ENCODE measurements at places on chromosomes 7 and 10. TPM values are rescaled to one million over a fixed set of nuclear protein-coding genes. Genes with fewer than 3 reads are reported as not detected.

GRCh38 chr10:116364868-116365267 is 40.6 kb downstream of the CCDC172 start:
- no peaks in the 10 kb centered on the region for H3K36me3 ChIP-seq
- no peak overlapping the region for H3K27ac ChIP-seq
- no peak overlapping the region for H3K4me3 ChIP-seq
- H3K27me3 ChIP-seq, result no peaks in the 10 kb centered on the region

DNA sequence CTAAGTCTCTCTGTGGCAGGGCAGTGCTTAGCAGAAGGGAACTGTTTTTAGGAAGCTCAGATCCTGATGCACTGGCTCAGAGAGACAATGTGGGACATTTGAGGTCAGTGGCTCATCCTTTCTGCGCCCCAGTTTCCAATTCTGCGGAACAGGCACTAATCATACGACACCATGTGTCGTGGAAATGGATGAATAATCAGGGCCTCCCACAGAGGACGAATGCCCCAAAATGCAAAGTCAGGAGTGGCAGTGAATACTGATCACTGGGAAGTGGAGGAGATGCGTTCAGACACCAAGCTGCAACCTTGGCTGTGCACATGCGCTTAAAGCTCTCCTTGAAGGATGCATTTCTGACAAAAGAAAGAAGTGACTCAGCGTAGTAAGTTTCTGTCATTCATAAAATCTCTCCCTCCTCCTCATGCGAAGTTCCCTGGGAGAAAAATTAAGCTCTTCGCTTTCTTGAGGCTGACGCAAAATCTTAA is 21.9 kb upstream of the ECHDC3 start:
- DNase-seq, result no peak
- no peaks in the 10 kb centered on the region for H3K36me3 ChIP-seq
- no peaks in the 10 kb centered on the region for H3K27me3 ChIP-seq
- H3K4me3 ChIP-seq, result no peak overlapping the region
- no peak overlapping the region for H3K27ac ChIP-seq
- peaks cover 8% of the 10 kb centered on the region for H3K4me1 ChIP-seq

The PIP gene
- 1.6 TPM for total RNA-seq

- no peaks in the 10 kb centered on the region for H3K36me3 ChIP-seq
- DNase-seq, result no peak
- peaks cover 9% of the 10 kb centered on the region for H3K4me1 ChIP-seq
- H3K4me3 ChIP-seq, result no peak overlapping the region
Observed at GRCh38 chr7:99139036-99139435, 4.9 kb downstream of the SMURF1 start.

GRCh38 chr10:48460182-48460581 is 144.7 kb downstream of the ARHGAP22 start:
- no peak for DNase-seq
- H3K36me3 ChIP-seq, result no peaks in the 10 kb centered on the region
- H3K27me3 ChIP-seq, result no peaks in the 10 kb centered on the region
- no peak overlapping the region for H3K4me3 ChIP-seq
- no peaks in the 10 kb centered on the region for H3K4me1 ChIP-seq

DNA sequence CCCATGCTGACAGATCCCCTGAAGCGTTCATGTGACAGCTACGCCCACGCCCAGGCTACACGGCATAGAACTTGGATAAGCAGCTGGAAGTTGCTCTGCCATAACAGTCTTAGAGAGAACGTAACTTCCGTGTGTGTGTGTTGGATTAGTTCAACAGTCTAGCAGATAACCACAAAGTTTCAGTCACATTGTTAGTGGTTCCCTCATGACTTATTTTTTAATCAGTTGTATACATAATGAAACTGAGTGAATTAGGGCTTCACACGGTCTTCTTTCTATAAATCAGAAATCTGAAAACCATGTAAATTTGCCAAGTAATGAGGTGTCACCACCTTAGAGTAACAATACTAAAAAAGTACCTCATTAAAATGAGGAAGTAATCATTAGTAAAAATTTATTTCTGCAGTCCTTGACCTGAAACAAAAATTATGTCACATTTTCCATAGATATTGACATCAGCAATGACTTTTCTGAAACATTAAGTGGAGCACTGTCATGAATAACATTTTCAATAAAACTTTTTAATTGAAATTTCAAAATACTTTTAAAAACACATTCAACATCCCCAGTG is 21.7 kb upstream of the MACC1 start:
- DNase-seq, result peak; percentile 30
- no peaks in the 10 kb centered on the region for H3K27me3 ChIP-seq
- no peak overlapping the region for H3K4me3 ChIP-seq
- H3K4me1 ChIP-seq, result no peaks in the 10 kb centered on the region
- peak overlapping the region; percentile 36 for H3K27ac ChIP-seq
- no peaks in the 10 kb centered on the region for H3K36me3 ChIP-seq

DNA sequence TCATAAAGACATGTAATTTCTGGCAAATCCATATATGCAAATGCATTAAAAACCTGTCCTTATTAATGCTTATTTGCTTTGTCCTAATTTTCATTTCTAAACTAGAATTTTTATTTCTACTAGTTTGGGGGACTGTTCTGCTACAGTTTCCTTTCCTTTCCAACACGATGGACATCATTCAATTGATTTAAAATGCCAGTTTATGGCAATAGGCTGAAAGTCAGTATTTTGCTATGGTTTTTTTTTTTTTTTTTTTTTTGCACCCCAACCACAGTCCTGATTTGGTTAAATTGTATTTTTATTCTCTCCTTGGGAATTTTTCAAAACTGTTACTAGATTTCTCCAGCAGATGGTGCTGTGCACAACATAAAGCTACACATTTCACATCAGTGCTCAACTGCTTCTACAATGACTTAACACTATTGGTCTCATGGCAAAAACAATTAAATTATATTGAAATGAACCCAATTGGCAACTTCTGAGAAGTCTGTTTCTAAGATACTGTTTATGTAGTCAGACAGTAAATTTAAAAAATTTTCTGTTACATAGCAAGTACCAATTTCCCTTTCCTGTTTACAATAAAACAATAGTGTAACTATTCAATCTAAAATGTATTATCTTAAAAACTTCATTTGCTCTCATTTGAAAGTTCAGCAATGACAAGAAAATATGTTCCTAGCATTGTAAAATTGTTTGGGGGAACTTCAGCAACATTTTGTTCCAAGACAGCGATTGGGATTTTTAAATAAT is 193.8 kb upstream of the CCDC6 start:
- DNase-seq, result no peak
- H3K4me1 ChIP-seq, result no peaks in the 10 kb centered on the region
- H3K27me3 ChIP-seq, result no peaks in the 10 kb centered on the region
- H3K27ac ChIP-seq, result no peak overlapping the region
- H3K4me3 ChIP-seq, result no peak overlapping the region

GRCh38 chr10:69636626-69637605 is 6.9 kb downstream of the FAM241B start:
- no peaks in the 10 kb centered on the region for H3K27me3 ChIP-seq
- H3K4me3 ChIP-seq, result no peak overlapping the region
- no peaks in the 10 kb centered on the region for H3K4me1 ChIP-seq
- DNase-seq, result peak; percentile 49
- no peaks in the 10 kb centered on the region for H3K36me3 ChIP-seq

- H3K4me3 ChIP-seq, result no peak overlapping the region
- H3K36me3 ChIP-seq, result no peaks in the 10 kb centered on the region
- no peak overlapping the region for H3K27ac ChIP-seq
- H3K27me3 ChIP-seq, result no peaks in the 10 kb centered on the region
Observed at GRCh38 chr10:110723224-110723891, 79.2 kb downstream of the RBM20 start.

- H3K4me1 ChIP-seq, result no peaks in the 10 kb centered on the region
- H3K36me3 ChIP-seq, result no peaks in the 10 kb centered on the region
- no peak for DNase-seq
- H3K27ac ChIP-seq, result no peak overlapping the region
- no peak overlapping the region for H3K4me3 ChIP-seq
Observed at GRCh38 chr10:44051091-44051490, 333.8 kb downstream of the CXCL12 start.

GRCh38 chr10:95116869-95117269 is 47.6 kb upstream of the CYP2C8 start:
- no peak overlapping the region for H3K4me3 ChIP-seq
- H3K4me1 ChIP-seq, result no peaks in the 10 kb centered on the region
- DNase-seq, result no peak
- no peaks in the 10 kb centered on the region for H3K36me3 ChIP-seq

DNA sequence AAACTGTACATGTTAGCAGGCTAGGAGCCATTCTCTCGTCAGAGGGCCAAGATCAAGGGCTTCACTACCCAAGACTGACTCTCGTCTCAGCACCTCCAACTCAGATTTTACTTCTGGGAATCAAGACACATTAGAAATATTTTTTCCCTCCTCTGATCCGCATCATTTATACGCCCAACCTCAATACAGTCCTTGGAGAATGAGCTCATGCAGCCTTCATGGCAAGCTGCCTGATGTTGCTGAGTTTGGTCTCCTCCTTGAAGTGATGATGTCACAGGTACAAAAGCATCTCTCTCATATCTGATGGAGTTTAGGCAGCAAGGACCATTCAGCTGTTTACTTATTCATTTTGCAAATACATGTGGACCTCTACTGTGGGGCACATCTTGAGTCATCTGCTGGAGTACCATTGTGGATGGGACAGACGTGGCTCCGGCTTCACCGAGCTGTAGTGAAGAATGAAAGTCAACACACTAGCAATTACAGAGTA is 114.0 kb downstream of the BMPER start:
- no peak overlapping the region for H3K4me3 ChIP-seq
- H3K36me3 ChIP-seq, result no peaks in the 10 kb centered on the region
- no peak for DNase-seq

The GPR85 gene
- 0.29 TPM for total RNA-seq

DNA sequence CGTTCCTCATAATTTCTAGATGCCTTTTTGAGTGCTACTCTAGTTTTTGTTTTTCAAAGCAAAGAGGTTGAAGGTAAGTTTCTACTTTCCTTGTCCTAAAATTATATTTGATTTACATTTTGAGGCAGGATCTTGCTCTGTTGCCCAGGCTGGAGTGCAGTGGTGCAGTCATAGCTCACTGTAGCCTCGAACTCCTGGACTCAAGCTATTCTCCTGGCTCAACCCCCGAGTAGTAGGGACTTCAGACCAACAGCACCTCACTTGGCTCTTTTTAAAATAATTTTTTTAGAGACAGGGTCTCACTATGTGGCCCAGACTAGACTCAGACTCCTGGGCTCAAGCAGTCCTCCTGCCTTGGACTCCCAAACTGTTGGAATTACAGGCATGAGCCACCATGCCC is 14.8 kb downstream of the EIF4EBP2 start:
- no peaks in the 10 kb centered on the region for H3K27me3 ChIP-seq
- H3K36me3 ChIP-seq, result no peaks in the 10 kb centered on the region
- DNase-seq, result no peak
- no peak overlapping the region for H3K4me3 ChIP-seq

The PTPN20 gene
- total RNA-seq, result 0.64 TPM

The COL28A1 gene
- total RNA-seq, result 4.9 TPM

DNA sequence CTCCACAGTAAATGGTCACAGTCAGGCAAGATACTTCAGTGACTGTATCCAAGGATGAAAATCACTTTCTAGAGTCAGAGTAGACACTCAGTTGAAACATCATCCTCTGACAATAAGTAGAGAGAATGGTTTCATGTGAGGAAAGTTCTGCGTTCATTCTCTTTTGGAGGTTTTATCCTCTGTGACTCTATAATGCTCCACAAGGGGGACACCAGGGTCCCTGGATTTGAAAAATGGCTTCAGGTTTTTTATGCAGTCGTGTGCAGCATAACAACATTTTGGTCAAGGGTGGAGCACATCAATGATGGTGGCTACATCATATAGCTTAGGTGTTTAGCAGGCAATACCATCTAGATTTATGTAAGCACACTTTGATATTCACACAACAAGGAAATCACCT is 40.4 kb downstream of the TMEM168 start:
- no peaks in the 10 kb centered on the region for H3K4me1 ChIP-seq
- no peak for DNase-seq
- no peaks in the 10 kb centered on the region for H3K36me3 ChIP-seq
- no peak overlapping the region for H3K4me3 ChIP-seq
- H3K27ac ChIP-seq, result no peak overlapping the region

The OR6B1 gene
- total RNA-seq, result not detected

- no peak overlapping the region for H3K27ac ChIP-seq
- H3K36me3 ChIP-seq, result no peaks in the 10 kb centered on the region
- no peaks in the 10 kb centered on the region for H3K27me3 ChIP-seq
- no peak for DNase-seq
- no peak overlapping the region for H3K4me3 ChIP-seq
- H3K4me1 ChIP-seq, result no peaks in the 10 kb centered on the region
Observed at GRCh38 chr7:31122649-31123058, 70.5 kb downstream of the ADCYAP1R1 start.

DNA sequence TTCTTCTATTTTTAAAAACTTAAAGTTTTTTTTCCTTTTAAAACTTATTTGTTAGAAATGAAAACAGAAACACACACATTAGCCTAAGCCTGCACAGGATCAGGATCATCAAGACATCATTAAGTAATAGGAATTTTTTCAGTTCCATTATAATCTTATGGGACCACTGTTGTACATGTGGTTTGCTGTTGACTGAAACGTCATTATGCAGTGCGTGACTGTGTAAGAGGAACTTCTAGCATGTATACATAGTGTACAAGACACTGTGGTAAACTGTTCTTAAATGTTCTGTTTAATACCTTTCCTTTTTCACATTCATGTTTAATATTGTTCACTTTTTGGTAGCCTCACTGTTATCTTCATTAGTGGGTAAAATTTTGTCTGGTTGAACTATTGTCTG is 12.1 kb downstream of the ENTPD7 start:
- H3K4me3 ChIP-seq, result no peak overlapping the region
- H3K4me1 ChIP-seq, result no peaks in the 10 kb centered on the region
- no peaks in the 10 kb centered on the region for H3K36me3 ChIP-seq
- H3K27ac ChIP-seq, result no peak overlapping the region
- H3K27me3 ChIP-seq, result no peaks in the 10 kb centered on the region
- DNase-seq, result no peak

GRCh38 chr10:107611115-107611514 is 446.6 kb upstream of the SORCS1 start:
- H3K4me1 ChIP-seq, result no peaks in the 10 kb centered on the region
- H3K4me3 ChIP-seq, result no peak overlapping the region
- no peak for DNase-seq

DNA sequence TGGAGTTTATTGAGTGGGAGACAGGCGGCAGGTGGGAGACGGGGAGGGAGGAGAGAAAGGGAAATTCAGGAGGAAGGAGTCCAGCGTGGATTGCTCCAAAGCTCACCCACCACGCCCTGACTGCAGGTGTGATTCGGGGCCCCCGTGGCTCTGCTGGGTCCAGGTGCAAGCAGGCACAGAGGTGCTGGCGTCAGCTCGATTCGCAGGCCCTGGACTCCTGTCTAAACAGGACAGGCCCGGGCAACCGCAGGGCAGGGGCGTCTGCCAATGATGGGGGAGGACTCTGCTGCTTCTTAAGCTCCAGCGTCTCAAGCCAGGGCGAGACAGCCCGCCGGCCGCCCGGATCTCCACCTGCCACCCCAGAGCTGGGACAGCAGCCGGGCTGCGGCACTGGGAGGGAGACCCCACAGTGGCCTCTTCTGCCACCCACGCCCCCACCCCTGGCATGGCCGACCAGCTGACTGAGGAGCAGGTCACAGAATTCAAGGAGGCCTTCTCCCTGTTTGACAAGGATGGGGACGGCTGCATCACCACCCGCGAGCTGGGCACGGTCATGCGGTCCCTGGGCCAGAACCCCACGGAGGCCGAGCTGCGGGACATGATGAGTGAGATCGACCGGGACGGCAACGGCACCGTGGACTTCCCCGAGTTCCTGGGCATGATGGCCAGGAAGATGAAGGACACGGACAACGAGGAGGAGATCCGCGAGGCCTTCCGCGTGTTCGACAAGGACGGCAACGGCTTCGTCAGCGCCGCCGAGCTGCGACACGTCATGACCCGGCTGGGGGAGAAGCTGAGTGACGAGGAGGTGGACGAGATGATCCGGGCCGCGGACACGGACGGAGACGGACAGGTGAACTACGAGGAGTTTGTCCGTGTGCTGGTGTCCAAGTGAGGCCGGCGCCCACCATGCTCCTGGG is at the start of gene CALML3:
CALML3 (plus strand) TSS at position 321 of the 920 bp plus-strand sequence; CDS start at position 446, 125 bp downstream.
- H3K36me3 ChIP-seq, result no peaks in the 10 kb centered on the region
- H3K4me1 ChIP-seq, result no peaks in the 10 kb centered on the region
- H3K27ac ChIP-seq, result peak within 1 kb of the TSS; percentile 86

The PRRT4 gene
- total RNA-seq, result 3.8 TPM

Measured in breast epithelium (tissue), 4 donors.